ENCODE measurements at places on chromosomes 5 and 9. TPM values are rescaled to one million over a fixed set of nuclear protein-coding genes. Genes with fewer than 3 reads are reported as not detected.

- DNase-seq, result no peak
These were observed 9.7 kb upstream of the PSMD5 start for GRCh38 chr9:120852240-120853010.

- no peak for DNase-seq
These were observed 5.4 kb upstream of the CEP72 start for GRCh38 chr5:606526-607399.

Gene SLC34A1
- total RNA-seq, result not detected

DNA sequence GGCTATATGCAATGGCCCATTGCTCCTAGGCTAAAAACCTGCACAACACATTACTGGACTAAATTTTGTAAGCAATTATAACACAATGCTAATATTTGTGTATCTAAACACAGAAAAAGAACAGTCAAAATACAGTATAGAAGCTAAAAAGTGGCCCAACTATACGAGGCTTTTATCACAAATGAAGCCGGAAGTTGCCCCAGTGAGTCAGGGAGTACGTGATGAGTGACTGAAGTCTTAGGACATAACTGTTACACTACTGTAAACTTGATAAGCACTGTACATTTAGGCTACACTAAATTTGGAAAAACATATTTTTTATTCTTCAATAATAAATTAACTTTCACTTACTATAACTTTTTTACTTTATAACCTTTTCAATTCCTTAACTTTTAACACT, 105.2 kb upstream of the PRR16 start:
- DNase-seq, result no peak

DNA sequence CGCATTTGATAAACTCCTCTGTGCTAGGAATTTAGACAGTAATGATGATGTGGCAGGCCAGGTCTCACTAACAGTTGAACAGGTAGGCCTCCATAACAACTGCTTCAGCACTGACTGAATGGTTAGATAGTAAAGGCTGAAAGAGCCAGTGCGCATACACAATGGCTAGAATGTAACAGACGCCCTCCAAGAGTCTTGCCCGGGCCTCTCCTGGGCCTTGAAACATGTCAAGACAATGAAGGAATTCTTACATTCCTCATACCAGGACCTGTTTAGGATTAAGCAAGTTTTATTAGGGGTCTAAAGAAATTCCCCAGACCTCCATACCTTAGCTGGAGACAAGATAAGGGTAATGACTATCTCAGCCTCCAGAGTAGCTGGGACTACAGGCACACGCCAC, 6.7 kb upstream of the BICD2 start:
- no peak for DNase-seq

Gene IFNB1
- total RNA-seq, result not detected

Gene KIF20A
- total RNA-seq, result 36.8 TPM

Gene ST8SIA4
- not detected for total RNA-seq

Gene IQGAP2
- 18.6 TPM for total RNA-seq

DNA sequence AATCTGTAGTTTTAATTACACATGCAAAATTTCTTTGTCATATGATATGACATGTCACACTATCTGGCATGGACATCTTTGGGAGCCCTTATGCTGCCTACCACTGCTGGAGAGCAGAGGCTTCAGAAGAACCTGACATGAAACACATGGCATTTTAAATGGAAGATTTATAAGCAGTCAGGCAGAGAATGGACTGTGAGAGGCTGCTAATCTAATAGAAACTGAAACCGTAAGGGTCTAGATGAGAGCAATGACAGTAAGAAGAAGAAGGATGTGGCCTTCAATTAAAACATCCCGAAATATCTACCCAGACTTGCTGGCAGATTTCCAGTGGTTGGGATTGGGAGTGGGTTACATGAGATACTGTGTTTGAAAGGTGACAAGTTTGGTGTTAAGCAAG, 149.8 kb downstream of the MACIR start:
- no peak for DNase-seq

GRCh38 chr9:127074561-127075548, 47.6 kb downstream of the ANGPTL2 start:
- peak; percentile 57 for DNase-seq

Gene PHF24
- total RNA-seq, result not detected

- no peak for DNase-seq
These were observed 166.6 kb downstream of the FSTL4 start for GRCh38 chr5:133445744-133446143.

Gene GARIN3
- not detected for total RNA-seq

Gene GLRA1
- total RNA-seq, result not detected

GRCh38 chr9:124880501-124880900, 18.6 kb downstream of the ARPC5L start:
- DNase-seq, result no peak

DNA sequence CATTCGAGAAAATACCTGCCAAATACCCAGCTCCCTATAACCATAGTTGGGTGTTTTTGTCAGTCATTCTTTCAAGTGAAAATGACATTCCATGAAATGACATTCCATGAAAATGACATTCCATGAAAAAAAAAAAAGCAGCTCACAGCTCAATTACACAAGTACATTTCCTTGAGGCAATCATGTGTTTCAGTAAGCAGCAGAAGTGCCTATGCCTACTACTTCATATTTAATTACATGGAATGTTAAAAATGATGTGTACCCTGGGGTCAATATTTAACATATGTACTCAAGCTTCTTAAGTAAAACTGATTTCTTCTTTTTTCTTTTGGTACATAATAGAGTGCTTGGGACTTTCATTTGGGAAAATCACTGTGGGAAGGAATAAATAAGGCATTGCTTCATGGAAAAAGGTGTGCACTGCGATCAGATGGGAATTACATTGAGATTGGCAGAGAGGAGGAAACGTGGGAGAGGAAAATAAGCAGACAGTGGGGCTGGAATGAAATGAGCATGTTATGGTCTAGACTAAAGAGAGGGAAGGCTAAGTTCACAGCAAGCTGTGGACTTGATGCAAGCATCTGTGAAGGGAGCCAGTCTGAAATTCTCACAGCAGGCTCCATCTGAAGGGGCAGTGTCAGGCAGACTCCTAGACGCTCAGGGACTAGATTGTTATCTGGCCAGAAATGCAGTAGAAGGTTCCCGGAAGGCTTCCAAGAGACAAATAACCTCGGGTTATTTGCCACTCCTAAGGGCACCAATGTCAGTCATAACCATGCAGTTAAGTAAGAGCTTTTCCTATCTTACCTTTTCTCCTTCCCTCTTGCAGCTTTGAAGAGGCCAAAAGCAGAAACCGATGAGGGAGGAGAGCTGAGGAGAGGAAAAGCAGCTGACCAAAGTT, 15.2 kb upstream of the SPATA9 start:
- no peak for DNase-seq

Gene DMRTA1
- total RNA-seq, result not detected

Gene NTNG2
- total RNA-seq, result not detected

DNA sequence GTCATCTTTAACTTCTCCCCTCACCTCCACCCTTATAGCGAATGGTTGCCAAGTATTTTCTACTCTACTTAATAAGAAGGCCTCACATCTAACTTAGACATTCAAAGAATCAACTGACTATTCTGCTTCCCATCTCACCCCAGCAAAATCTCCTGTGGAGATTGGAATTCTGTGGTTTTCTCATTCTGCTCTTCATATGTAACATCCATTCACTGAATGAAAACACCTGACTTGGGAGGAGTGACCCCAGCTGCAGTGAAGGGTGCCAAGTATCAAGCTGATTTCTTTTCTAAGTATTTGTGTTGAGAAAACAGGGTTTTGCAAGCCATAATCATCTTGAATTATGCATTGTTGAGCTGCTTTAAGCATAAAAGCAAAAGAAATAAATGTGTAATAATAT, 42.5 kb upstream of the TAF1L start:
- no peak for DNase-seq

- DNase-seq, result no peak
These were observed 34.9 kb upstream of the ACOT12 start for GRCh38 chr5:81428861-81429260.

Gene ZNF622
- 46.3 TPM for total RNA-seq

- DNase-seq, result no peak
These were observed 76.1 kb upstream of the CXCL14 start for GRCh38 chr5:135654761-135655467.

DNA sequence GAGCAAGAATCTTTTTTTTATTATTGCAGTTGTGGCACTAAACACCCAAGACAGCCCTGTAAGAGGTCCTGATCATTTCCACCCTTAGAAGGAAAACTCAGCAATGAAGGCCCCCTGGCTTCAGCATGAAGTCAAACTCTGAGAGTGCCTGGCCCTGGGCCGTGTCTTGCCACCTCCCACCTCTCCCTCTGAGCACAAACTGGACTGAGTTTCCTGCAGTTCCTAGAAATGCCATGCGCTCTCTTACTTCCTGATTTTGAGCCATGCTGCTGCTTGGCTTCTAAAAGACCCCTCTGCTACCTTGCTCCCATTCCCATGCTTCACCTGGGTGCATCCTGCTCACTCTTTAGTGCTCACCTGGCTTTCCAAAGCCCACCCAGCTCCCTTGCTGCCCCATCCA, 140.4 kb upstream of the KLF9 start:
- DNase-seq, result no peak

GRCh38 chr5:125012727-125013451, 266.4 kb upstream of the ZNF608 start:
- DNase-seq, result peak; percentile 62

- peak; percentile 65 for DNase-seq
These were observed 917.0 kb downstream of the CDH9 start for GRCh38 chr5:26121338-26121737.

DNA sequence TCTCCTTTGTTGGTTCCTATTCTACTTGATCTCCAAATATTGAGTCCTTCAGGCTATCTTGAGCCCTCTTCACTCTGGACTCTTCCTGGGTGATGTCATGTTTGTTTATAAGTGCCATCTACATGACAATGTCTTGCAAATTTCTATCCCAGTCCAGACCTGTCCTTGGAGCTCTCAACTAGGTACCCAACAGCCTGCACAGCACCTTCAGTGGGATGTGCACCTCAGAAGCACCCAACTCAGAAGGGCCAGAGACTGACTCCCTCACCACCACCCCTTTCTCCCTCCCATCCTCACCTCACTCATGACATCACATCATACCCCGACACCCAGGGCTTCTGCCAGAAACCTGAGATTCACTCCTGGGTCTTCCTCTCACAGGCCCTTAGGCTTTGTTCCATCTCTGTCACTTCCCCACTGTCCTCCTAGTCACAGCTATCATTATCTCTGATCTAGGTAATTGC, 14.4 kb downstream of the TXN start:
- no peak for DNase-seq

Gene SPATA31D3
- total RNA-seq, result not detected

DNA sequence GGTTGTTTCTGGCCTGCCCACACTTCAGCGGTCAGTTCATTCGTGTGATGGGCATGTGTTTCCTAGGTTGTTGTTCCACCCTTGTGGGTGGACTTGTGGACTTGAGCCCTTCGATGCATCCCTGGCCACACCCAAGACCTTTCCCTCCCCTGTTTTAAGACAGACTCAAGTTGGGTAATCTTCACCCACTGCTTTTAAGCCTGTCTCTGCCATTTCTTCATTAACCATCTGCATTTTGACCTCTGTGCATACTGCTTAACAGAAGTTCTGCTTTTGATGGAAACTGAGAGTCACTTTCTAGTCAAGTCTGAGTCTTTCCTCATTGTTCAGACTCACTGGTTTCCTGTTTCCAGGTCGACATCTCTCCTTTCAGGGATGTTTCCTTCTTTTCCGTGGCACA, 233.7 kb downstream of the ARHGEF28 start:
- no peak for DNase-seq

DNA sequence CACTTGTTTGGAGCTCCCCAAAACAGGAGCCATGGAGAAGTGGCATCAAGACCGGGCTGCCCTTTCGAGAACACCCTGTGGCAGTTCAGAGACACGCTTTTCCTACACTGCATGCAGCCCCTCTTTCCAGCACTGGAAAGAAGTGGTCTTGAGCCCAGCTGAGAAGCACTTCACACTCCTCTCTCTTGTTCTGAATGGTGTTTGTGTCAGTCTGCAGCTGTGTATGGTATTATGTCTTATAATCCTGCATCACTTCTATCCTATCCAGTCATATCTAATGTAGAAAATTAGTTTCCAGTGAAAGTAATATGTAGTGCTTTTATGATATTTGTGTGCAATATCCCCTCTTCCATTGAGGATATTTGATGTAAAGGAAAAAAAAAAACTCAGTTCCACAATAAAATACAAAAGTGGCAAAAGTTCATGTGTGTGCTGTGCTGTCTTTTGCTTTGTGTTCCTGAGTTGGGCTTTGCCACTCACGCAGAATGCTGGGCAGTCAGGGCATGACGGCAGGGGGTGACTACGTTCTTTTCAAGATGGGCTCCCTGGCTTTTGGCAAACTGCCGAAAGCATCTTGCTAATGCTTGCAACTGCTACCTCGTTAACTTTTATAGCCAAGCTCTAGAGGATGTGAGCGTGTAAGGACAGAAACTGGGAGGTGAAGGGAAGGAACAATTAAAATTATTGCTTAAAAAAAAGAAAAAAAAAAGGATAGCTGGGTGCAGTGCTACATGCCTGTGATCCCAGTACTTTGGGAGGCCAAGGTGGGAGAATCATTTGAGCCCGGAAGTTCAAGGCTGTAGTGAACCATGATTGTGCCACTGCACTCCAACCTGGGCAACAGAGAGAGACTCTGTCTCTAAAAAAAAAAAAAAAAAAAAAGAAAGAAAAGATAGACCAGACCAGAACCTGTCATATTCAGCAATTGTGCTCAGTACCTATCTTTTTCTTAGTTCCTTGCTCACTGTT, 102.2 kb downstream of the MAP1B start:
- DNase-seq, result no peak

- no peak for DNase-seq
These were observed 19.9 kb upstream of the LPCAT1 start for GRCh38 chr5:1543398-1544293.

DNA sequence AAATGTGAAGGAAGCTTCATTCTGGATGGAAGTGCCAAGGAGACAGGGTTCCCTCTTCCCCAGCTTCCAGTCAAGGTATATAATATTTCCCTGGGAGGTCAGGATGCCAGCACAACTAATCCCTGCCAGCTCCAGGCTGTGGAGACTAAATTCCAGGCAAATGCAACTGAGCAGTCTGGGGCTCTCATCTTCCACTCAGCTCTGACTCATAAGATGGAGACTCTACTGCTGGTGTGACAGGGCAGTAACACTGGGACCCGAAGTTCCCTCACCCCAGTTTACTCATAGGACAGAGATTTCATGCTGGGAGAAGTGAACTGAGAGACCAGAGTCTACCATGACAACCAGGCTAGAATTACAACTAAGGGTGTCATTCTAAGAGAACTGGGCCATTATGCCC, 235.4 kb downstream of the FSTL4 start:
- DNase-seq, result no peak

- no peak for DNase-seq
These were observed 78.0 kb downstream of the JAKMIP2 start for GRCh38 chr5:147704544-147704943.
